ENCODE measurements at places on chromosomes 5 and 9.

DNA sequence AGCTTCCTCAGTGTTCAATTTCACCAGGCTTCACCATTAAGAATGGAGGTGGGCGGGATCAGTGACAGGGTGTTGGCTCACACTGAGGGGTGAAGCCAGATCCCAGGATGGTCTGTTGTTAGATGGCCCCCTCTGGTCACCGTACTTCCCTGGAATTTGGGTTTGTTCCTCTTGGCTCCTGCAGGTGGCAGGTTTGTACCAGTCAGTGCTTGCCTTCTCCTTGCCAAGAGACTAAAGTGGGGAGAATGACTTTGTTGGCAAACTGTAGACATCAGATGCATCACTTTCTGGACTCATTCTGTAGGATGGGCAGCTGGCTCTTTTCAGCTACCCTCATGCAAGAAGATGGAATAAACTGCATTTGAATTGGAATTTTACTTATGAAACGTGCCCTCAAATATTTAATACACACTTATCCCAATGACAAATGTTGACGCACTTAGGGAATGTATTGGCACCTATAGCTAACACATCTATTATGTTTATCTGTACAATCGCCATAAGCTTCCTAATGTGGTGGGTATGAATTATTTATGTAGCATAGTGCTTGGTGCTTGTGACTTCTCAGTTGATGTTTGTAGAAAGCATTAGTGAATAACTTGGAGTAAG, 31.4 kb upstream of the ANKRD55 start:
- DNase-seq: no peak

- DNase-seq: no peak
These were observed 39.6 kb downstream of the WNK2 start for GRCh38 chr9:93223260-93224180.

DNA sequence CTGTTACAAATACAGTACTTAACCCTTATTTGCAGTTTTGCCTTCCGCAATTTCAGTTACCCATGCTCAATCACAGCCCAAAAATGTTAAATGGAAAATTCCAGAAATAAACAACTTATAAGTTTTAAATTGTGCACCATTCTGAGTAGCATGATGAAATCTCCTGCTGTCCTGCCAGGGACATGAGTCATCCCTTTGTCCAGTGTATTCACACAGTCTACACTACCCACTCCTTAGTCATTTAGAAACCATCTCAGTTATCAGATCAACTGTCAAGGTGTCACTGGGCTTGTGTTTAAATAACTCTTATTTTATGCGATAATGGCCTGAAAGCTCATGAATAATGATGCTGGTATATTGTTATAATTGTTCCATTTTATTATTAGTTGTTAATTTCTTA, 95.8 kb downstream of the PLCXD3 start:
- DNase-seq: no peak

GRCh38 chr9:127940593-127940992, 2.9 kb upstream of the DPM2 start:
- DNase-seq: no peak

DNA sequence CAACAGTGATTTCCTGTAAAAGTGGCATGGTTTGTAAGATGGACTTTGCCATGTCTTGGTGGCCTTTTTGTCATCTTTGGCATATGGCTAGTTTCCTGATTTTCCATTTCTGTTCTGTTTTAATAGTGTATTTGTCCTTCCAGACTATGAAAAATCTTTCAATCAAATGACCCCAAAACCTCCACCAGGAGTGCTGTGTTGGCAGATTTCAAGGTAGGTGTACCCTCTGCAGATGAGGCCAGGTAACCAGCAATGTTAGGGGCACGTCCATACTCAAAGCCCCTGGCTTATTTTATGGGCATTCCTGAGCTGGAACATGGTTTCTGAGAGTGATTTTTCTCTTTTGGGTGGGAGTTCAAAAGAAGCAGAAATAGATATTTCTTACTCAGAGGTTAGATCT, 15.2 kb upstream of the MAP1B start:
- no peak for DNase-seq

DNA sequence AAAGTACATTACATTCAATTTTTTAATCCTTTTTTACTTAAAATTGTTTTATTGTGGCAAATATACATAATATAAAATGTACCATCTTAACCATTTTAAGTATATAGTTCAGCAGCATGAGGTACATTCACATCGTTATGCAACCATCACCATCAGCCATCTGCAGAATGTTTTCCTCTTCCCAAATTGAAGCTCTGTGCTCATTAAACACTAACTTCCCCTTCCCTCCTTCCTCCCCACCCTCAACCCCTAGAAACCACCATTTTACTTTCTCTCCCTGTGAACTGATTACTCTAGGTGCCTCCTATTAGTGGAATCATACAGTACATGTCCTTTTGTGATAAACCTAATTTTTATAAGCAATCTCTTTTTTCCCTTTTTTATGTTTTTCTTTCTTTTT, 15.6 kb downstream of the TEX53 start:
- DNase-seq: no peak

DNA sequence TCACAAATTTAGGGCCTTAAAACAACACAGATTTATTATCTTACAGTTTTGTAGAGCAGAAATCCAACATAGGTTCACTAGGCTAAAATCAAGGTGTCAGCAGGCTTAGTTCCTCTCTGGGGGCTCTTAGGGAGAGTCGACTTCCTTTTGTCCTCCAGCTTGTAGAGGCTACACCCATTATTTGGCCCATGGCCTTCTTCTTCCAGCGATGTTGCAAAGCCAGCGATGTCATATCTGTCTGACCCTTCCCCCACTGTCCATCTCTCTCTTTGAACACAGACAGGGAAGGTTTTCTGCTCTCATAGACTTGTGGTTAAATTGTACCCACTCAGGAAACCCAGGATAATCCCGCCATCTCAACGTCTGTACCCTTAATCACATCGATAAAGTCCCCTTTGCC, 60.3 kb upstream of the SHB start:
- DNase-seq: no peak
